BJ (cell line): ENCODE measurements at places on chromosomes 2 and 18.

GRCh38 chr2:201966691-201967438 lies 66.8 kb upstream of the FZD7 start:
- no peak for DNase-seq

DNA sequence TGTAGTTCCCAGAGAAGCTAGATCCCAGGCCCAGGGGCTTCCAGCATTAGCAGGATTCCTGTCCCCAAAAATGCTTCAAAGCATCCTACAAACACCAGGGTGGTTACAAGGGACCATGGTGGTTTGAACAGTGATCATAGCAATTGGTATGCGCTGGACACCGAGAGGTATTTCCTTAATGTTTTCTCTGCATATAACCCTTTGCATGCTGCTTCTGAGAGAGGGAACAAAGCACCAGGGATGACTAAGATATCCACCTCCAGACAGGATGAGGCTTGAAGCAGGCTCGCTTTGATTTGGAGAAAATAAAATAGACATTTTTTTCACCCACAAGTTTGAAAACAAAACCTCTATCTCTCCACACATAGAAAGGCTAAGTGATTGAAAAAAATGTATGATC lies 50.5 kb upstream of the TSPYL6 start:
- DNase-seq = no peak

DNA sequence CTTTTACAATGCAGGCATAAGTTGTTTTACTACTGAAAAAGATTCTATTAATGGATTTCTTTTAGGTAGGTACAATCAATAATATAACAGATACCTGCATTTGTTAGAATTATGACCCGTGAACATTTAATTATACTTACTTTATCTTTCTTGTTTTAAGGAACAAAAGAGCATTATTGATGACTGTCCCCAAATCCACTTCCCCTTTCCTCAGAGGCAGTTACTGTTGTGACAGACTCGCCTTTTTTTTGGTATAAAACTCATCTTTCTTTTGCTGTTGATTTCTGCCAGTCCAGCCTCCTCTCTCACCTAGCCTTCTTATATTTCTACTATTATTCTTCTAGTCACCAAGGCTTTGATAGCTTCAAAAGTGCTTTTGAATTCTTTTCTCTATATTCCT lies 12.1 kb downstream of the ACTR3 start:
- DNase-seq = no peak

DNA sequence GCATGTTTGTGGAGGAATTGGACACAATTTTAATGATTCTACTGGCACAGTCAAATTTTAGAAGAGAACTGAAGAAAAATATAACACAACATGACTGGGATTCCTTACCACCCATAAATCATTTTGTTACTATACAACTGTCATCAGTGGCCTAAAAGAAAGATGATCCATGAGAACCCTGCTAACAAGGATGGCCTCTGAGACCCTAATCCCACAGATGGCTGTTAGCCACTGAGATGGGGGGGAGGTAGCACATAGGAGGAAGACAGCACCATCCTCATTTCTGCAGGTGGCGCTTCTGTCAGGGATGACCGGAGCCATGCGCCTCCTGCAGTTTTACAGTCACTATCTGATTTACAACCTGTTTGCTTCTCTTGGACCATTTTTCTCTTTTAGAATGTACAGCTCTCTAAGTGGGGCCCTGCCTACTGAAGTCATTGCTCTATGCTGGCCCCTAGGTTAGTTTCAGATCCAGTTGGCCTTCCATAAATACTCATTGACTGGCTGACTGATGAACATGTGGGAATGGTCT lies 279.8 kb downstream of the NAPG start:
- no peak for DNase-seq

GRCh38 chr2:50315336-50315735 lies 716.6 kb downstream of the NRXN1 start:
- DNase-seq = no peak

DNA sequence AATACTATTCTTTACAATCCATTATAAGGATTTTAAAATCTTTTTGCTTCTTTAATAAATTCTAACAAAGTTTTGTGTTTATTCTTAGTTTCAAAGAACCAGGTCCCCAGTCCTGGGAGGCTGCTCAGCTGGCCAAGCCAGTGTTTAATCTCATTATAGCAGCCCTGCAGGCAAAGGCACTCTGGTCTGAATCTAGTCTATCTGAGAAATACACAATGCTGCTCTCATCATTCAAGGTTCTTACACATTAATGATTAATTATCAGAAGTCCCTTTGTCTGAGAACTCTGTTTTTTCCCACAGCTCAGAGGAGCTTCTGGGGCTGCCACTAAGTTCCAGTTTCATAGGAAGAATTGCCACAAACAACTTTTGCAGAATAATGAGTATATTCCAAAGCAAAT lies 27.7 kb downstream of the KCTD18 start:
- no peak for DNase-seq

GRCh38 chr2:133570542-133570941 lies 2.3 kb upstream of the NCKAP5 start:
- DNase-seq = no peak

GRCh38 chr2:225318440-225318839 lies 81.1 kb upstream of the NYAP2 start:
- no peak for DNase-seq

- DNase-seq = no peak
Measured at GRCh38 chr2:234996069-234996940, 44.5 kb downstream of the SH3BP4 start.
